Muscle of leg (tissue), 16 donors: ENCODE measurements at places on chromosomes 4 and X.

DNA sequence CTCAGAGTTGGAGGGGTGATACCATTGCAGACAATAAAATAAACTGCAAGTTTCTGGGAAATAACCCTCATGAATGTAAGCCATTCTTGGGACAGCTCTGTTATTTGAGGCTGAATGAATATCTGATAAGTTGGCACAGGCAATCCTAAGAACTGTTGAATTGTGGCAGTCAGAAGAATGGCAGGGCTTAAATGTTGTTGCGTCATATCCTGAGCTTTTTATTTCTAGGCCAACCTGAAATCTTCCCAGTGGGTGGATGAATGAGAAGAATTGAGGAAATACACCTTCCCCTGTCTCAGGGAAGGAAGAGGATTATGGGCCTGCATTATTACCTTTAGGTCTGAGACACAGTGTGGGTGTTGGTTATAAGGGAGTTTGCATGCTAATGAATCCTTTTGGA lies 64.4 kb upstream of the C4orf54 start:
- no peak for DNase-seq

- no peak for DNase-seq
Observed at GRCh38 chr4:188032170-188032569, 36.6 kb downstream of the ZFP42 start.

GRCh38 chr4:166839615-166840251 lies 394.6 kb downstream of the SPOCK3 start:
- no peak for DNase-seq

DNA sequence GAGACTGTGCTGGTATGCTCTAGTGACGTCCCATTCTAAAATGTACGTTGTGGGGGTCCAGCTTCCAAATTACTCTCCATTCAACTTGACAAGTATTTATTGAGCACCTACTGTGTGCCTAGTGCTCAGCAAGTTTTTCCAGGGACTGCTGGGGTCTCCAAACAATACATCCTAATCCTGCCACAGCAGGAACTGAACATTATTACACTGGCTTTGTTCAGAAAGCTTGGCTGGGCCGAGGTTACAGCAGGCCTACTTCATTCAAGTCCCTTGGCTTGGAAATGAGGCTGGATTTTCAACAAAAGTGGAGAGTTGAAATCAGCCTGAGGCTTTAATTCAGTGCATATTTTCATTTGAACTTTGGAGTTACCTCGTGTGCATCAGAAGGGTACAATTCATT lies 78.0 kb downstream of the GUCY2F start:
- DNase-seq = no peak

GRCh38 chr4:7124689-7125442 lies 57.0 kb upstream of the GRPEL1 start:
- DNase-seq = peak; percentile 90

DNA sequence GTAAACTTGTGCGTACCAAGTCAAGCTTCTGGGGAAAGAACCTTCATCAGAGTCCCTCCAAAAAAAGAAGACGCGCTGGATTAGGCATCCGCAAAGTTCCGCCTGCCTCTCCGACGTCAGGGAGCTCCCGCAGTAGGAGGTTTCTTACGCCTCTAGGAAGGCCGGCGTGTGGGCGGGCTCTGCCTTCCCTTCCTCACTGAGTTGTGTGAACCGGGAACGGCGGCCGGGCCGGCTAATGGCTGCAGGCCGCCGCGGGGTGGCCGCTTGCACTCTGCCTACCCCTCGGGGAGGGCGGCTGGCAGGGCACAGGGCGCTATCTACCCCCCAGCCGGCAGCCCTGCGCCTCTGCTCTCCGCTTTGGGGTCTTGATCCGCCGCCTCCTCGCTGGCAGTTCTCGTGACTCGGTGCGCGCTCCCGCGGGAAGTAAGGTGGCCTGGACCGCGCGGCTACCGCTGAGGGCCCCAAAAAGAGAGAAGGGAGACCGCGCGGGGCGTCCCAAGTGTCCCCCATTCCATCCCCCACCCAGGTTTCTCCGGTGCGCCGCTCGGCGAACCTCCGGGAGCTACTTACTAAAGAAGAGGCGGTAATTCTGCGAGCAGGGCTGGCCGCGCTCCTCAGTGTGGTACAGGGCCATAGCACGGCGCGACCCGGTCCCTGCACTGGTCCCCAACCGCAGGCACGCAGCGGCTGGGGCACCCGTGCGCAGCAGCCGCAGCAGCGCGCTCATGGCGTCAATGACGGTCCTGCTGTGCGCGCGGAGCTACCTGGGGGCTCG lies at the start of gene PPA2:
TSS of gene PPA2 (minus strand) at position 739 of the 775 bp plus-strand sequence. CDS start at position 727, 12 bp downstream.
- DNase-seq = peak; percentile 97

DNA sequence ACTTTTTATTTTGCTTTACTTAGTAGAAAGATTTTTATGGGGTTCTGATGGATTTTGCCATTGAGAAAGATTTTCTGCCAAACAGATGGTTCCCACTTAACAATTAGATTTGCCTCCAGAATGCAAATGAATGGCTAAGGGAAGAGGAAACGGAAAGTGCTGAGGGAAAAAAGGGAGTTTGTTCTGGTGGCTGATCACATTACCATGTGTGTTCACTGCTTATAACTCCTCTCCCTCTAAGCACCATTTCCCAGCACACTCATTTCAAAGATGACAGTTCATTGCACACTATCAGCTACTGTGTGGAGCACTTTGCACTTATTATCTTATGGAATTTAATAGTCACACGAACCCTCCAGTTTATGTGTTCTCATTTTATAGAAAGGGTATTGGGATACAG lies 68.0 kb upstream of the GRID2 start:
- DNase-seq = peak; percentile 47

DNA sequence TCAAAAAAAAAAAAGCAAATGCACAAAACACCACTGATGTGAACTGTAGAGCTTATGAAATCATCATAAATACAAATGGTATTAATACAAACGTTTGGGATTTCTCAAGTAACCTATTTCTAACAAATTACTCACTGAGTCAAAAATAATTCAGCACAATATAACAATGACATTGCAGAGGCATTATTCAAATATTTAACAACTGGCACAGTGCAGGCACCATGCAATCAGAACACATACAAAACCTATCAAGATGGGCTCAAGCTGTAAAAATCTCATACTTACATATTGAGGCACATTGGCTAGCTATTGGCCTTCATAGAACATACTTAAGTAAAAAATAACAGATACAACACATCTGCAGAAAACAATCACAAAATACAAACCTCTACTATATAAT lies 81.1 kb downstream of the LRBA start:
- no peak for DNase-seq

DNA sequence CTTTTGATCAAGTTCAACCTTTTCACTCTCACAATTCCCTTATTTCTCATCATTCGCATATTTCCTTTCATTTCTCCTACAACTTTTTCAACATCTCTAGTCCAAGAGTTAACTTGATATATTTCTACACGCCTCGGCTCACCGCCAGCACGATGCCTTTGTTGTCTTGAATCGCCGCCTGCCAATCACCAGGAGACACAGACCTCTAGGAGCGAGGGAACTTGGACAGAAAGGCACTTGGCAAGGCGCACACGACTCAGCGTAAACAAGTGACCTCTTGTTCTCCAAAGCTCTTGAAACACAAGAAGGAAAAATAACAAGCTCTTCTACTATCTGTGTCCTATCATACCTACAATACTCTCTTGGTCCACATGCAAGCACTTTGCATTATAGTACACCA lies 27.1 kb upstream of the RBMX start:
- peak; percentile 22 for DNase-seq

- peak; percentile 36 for DNase-seq
Observed at GRCh38 chr4:85368932-85369331, 106.0 kb upstream of the ARHGAP24 start.

DNA sequence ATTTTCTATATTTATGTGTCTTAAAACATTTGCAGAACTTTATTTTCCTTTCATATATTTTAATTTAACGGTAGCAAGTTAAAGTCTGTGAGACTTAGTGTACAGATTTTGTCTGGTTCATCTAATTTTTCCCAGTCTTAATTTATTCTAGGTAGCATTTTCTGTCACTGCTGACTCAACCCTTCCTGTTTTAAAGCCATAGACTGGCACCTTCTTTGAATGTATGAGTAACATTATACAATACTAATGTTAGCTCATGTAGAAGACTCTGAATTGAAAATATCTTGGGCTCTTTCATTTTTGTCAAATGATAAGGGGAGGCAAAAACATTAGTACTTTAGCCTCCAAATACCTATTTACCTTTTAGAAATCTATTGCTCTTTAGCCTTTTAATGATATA lies 43.6 kb downstream of the BLTP1 start:
- DNase-seq = no peak

- peak; percentile 15 for DNase-seq
Observed at GRCh38 chr4:4333265-4333706, 43.2 kb downstream of the ZBTB49 start.

DNA sequence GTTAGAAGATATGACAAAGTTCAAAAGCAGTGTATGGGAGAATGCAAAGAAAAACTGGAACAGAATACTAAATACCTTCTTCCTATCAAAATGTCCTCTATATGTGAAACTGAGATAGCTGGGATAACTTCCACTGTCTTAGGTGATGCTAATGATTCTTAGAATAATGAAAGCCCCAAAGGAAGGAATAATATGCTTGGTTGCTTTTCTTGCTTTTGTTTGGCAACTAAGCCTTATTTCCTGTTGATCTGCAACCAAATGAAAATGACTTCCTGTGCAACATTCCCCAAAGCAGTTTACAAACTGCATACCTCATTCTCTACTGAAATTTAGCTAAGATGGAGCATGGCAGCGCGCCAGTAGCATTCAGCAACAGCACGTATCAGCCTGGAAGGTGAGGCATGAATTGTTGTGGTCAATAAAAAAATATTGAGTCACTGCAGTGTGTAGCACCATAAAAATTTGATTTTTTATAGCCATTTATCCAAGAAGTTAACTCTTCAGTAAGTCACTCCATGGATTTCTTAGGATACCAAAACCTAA lies 18.7 kb downstream of the NDNF start:
- DNase-seq = peak; percentile 34

DNA sequence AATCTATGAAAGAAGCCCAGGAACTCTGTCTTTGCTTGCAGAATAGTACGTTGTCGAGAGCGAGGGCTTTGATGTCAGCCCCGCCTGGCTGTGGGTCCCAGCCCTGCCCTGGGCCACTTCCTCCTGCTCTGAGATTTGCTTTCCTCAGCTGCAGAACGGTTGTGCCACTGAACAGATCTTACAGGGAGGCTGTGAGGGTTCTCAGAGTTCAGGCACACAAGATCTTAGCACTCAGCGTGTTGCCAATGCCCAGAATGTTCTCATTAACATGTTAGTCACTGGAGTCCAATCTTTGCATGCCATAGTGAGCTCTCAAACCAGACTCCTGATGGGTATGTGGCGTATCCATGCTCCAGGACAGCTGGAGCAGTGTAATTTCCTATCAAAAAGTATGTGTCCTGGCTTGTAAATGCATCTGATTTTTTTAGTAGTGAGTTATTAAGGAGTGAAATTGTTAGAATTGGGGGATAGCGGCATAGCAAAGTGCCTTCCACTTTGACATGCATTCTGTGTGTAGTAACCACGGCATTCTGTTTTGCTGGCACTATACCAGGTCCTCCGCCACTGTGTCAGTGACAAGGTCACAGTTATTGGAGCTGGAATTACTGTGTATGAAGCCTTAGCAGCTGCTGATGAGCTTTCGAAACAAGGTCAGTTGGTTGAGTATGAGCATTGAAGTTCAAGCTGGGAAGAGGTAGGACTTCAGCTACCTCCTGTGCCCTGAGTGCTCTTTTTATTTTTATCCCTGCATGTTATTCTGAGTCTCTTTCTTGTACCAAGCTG lies 31.6 kb downstream of the TKTL1 start:
- no peak for DNase-seq

DNA sequence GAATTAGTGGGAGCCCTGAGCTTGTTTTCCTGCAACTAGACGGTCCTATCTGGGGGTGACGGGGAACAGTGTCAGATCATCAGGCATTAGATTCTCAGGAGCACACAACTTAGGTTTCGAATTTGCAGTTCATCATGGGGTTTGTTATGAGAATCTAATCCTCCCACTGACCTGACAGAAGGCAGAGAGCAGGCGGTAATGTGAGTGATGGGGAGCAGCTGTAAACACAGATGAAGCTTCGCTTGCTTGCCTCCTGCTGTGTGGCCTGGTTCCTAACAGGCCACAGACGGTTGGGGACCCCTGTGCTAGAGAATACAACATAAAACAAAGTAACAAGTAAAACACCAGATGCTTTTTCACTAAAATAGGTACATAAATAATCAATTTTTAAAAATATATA lies 86.2 kb upstream of the BLTP1 start:
- DNase-seq = peak; percentile 6

- peak; percentile 88 for DNase-seq
Observed at GRCh38 chr4:150581641-150582051, 305 bp upstream of the MAB21L2 start.

DNA sequence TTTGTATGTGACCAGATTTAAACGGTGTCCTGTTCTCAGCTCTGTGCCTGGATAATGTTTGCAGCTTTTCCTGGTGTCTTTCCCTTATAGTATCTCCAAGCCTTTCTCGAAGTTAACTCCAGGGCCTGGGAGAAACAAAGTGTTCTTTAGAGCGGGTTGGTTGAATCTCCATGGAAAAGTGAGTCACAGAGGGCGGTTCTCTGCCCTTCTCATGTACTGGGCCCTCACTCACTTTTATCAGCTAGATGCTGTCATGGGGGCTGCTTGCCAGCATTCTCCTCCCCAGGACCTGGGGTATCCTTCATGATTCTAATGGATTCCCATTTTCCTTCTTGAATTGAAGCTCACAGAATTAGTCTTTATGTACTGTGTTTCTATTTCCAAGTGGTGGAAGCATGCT lies 46.1 kb upstream of the MAGEC2 start:
- no peak for DNase-seq

- DNase-seq = peak; percentile 21
Observed at GRCh38 chr4:147050356-147050765, 104.7 kb upstream of the TTC29 start.

- DNase-seq = no peak
Observed at GRCh38 chrX:150688911-150689451, 4.2 kb upstream of the MTMR1 start.

DNA sequence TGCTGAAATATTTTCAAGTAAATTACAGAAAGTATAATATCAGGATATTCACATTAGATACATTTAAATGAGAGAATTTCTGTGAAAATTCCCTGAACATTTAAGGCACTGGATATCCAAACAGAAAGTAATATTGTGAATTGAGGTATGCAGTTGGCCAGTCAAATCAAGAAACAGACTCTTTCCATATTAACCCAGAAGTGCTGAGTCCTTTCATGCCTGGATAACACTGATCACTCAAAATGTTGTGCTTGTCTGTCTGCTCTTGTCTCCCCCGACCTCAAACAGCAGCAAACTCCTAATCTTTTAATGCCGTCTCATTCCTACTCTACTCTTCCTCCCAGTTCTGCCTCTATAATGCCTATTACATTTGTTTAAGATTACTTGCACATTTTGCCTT lies 51.2 kb downstream of the TBC1D9 start:
- DNase-seq = no peak

GRCh38 chr4:152106113-152106763 lies 345.4 kb upstream of the GATB start:
- DNase-seq = peak; percentile 90

GRCh38 chr4:14383652-14384051 lies 618.6 kb upstream of the CPEB2 start:
- no peak for DNase-seq

DNA sequence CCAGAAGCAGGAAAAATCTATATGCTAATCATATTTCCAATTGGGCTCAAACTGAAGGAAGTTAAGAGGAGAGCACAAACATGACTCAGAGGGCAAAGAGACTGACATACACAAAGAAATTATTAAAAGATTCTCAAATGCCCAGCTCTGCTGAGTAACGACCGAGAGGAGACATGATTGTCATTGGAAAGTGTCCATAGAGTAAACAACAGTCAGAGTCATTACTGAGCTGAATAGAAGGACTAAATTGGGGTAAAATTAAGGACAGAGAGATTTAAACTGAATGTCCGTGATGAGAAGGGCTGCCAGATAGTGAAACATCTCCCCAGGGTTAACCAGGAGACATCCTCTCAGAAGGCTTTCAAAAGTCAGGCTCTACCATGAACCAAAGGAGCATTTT lies 111.2 kb upstream of the GALNT7 start:
- DNase-seq = no peak
